Gastroesophageal sphincter (tissue), 4 donors: ENCODE measurements at places on chromosomes 16 and 17.

GRCh38 chr16:27611340-27611739, 61.4 kb downstream of the KATNIP start:
- ATAC-seq = no peak

GRCh38 chr16:68202091-68202519, 33.8 kb downstream of the ESRP2 start:
- ATAC-seq = no peak

GRCh38 chr17:9298776-9299295, 276.8 kb downstream of the STX8 start:
- ATAC-seq = no peak

GRCh38 chr17:49422714-49423113, 8.0 kb upstream of the PHB1 start:
- no peak for ATAC-seq

DNA sequence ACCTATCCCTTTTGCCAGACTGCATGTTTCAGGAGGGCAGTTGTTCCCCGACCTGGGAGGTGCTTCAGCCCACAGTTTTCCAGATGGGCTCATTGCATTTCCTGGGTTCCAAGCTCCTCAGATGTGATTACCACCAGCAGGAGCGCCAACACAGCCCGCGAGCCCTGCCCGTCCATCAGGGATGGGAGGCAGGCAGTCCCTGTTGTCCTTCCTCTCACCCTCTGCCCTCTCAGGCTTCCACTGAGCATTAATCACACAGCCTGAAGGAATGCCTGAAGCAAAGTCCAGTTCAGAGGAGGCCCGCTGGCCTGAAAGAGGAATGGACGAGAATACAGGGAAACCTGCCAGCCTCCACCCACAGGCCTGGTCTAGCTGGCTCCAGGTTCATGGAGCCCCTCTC, 256.3 kb upstream of the SDK2 start:
- no peak for ATAC-seq

GRCh38 chr17:28331891-28332420, 3.3 kb downstream of the IFT20 start:
- ATAC-seq = no peak

GRCh38 chr17:57602896-57603295, 142.2 kb downstream of the CCDC182 start:
- ATAC-seq = no peak

DNA sequence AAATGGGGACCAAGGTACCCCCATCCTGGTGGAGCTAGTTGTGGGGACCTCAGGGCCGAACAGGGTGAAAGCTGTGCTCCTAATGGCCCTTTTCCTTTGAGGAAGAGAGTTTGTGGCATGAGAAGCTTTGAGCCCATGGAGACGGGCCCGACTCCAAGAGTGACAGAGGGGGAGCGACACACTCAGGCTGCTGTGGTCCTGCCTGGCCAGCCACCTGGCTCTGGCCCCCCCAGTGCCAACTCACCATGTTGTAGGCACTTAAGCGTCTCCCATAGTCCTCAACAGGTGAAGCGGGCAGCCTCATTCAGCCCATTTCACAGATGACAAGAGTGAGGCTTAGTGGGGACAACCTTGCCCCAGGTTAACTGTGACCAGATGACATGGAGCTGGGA, 1.6 kb downstream of the IL21R start:
- no peak for ATAC-seq

- ATAC-seq = peak; percentile 79
Observed at GRCh38 chr16:71358464-71358998, at the start of gene CALB2. Gene CALB2 (plus strand): TSS chr16:71358723. CDS start chr16:71358793, 70 bp downstream.

DNA sequence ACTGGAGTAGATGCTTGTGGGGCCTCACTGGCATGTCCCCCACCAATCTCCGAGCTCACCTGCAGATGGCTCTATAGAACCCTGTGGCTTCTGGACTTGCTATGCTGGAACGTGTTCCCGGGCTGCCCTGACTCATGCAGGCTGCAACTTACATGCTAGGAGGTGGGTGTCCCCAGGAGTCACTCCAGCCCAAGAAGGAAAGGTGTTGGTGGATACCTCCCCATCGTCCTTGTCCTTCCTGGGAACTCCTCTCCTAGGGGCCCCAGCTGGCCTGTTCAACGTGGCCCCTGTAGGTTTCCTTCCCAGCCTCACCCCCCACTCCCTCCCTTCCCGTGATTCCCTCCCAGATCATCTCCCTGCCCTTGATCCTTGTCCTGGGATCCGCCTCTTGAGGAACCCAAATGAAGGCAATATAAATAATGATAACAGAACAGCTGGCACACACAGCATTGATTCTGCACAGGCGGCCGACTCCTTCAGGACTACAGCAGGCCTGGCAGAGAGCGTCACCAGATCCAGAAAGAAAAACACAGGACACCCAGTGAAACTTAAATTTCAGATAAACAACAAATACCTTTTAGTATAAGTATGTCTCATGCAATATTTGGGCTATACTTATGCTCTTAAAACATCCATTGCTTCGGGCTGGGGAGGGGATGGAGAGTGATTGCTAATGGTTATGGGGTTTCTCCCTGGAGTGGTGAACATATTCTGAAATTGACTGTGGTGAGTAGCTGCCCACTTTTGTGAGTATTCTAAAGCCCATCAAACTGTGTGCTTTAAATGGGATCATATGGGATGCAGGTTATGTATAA, 221.1 kb upstream of the GSE1 start:
- no peak for ATAC-seq

- ATAC-seq = no peak
Observed at GRCh38 chr16:75789237-75789636, 62.9 kb upstream of the CPHXL start.

DNA sequence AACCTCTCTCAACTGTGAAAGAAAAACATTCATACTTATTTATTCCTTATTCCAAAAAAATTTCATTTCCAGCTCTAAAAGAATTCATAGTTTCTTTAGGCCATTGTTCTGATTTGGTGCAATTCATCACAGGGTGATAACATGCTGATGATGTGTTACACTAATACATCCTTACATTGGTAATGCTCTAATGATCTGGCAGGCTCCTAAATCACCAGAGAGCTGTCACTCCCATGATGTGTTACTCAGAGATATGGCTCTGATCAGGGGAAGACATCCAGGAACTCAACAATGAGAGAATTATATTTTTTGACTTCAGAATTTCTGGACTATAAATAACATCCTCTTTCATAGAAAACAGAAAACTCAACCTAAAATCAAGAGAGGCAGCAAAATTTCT, 209.3 kb downstream of the CHD9NB start:
- no peak for ATAC-seq

GRCh38 chr17:33668516-33668915, 375.4 kb upstream of the ASIC2 start:
- ATAC-seq = no peak

DNA sequence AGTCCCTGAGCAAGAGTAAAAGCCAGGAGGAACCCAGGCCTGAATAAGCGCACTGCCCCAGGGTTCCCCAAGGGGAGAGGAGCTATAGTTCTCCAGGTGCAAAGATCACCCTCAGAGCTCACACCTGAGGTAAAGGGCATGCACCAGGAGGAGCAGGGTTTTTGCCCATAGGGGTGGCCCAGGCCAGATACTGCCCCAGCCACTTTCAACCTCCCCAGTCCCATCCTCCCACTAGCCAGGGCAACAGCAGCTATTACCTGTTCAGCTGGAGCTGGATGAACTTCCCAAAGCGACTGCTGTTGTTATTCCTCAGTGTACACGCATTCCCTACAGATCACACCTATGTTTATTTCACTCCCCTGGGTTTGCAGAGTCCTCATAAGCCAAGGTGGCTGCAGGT, 19.8 kb downstream of the MYO19 start:
- no peak for ATAC-seq

DNA sequence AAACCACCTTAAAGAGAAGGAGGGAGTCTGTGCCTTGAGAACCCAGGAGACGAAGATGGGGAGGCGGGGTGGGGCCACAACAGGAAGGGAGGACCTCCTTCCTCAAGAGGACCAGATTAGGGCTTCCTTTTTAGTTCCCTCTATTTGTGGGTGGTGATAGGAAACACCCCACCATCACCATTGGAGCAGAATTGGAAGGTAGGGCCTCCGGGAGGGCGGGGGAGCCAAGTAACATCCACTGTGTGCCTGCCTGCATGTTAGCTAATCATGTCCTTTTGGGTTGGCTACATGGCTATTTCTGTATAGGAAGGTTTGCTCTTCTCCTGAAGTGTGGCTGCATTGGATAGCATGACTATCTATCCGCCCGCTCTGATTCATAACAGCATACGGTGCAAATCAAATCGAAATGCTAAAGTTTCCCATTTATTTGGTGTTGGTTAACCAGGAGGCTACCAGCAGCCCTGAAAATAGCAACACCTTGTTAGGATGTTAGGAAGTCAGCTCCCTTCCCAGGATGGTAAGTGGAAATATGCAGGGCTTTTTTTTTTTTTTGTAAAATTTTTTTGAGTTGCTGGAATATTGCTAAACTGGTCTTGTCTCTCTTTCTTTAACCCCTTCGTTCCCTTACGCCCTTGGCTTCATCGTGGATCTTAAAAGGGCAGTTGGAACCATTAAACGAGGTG, 4.2 kb downstream of the SYT17 start:
- no peak for ATAC-seq

DNA sequence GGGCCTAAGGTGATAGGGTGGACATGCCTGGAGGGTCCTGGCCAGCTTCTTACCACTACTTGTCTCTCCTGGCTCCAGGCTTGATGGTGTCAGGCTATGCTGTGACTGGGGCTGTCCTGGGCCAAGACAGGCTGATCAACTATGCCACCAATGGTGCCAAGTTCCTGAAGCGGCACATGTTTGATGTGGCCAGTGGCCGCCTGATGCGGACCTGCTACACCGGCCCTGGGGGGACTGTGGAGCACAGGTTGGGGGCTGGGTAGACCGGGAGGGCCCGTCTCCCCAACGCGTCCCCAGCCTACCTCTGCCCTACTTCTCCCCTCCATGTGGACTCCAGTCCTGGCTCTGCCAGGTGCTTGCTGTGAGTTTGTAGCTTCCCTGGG, 4.5 kb downstream of the SPATA20 start:
- ATAC-seq = no peak

DNA sequence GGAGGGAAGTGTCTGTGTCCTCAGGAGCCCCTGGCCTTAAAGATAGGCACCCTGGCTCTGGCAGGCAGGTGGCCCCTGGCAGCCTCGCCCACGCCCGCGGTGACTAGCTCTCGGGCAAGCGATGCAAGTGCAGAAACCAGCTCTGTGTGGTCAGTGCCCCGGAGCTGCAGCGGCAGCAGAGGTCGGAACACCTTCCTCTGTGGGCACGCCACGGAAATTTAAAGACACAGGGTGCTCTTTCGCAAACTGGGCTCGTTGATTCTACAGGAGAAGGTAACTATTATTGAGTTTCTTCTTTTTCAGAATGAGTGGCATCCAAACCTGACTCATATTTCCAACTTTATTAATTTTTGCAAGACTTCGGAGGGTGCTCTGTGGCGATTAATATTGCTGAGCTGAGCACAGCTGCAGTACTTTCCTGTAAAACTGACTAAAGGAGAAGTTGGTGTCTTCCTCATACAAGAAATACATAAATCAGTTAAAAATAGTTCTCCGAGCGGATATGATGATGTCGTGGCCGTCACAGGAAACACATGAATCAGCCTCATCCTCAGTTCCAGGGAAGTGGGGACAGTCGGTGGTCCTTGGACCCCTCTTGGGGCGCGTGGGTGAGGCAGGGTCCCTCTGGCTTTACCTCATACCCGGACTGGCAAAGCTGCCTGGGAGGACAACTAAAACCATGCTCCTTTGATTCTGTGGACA, 120.2 kb downstream of the METRNL start:
- peak; percentile 7 for ATAC-seq

DNA sequence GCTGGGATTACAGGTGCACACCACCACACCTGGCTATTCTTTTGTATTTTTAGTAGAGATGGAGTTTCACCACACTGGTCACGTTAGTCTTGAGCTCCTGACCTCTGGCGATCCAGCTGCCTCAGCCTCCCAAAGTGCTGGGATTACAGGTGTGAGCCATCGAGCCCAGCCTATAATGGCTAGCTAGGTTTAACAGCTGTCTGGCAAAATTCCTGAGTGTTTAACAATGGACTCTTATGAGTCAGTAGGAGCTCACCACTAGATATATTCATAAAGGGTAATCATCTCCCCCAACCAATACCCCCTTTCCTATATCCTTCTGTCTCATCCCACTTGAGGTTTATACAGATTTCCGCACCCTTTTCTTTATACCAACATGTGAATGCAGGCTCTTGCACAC, 91.5 kb upstream of the CDH13 start:
- ATAC-seq = no peak

GRCh38 chr17:82611140-82612058, 36.8 kb downstream of the WDR45B start:
- no peak for ATAC-seq

DNA sequence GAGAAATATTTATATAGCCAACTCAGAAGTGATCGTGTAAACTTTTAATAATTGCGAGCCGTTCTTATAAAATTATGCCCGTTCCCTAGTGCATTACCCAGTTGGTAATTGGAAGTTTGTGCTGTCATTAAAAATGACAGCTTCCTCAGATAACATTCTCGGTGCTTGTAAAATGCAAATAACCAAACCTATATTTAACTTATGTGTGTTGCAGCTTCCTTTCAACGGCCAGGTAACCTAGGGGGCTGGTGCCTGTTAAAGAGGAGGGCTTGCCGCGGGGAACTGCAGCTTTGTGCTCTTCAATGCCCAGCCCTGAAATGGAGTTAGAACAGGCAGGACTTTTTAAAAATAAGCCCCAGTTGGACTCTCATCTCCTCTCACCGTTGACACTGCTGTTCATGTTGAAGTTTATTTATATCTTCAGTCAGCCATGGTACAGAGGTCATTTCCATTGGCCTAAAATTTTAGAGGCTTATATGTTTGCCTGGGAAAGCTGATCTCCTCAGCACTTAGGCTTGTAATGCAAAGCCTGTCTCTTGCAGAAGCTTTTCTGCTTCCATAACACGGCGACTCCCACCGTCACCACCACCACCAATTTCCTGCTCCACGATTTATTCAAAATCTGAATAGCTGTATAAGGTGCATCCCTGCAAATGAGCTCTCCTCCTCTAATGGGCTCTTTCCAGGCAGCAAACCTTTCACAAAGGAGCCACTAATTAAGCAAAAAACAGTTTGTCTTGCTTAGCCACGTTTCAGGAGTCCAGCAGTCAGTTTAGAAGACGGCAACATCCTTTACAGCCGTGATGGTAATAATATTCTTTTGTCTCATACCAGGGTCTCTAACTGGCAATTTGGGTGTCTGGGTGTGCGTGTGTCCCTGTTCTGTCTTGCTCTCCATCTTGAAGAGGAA, 74.7 kb downstream of the RPA1 start:
- no peak for ATAC-seq
